Caco-2 (cell line): ENCODE measurements at places on chromosomes 5 and 9.

DNA sequence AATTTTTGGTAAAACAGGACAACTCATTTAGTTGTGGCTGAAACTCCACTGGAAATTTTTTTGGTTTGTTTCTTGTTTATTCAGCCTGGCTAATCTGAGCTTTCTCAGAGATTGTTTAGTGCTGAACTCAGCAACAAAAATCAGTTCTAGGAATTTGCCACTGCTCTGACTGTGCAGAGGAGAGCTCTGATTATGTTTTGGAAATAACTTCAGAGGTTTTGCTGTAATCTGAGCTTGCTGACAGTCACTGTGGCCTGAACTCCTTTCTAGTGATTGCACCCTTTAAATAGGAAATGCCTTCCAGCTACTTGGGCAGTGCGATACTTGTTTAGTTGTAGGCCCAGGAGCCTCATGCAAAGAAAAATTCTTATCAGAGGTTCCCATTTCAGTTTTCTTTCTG, 60.2 kb downstream of the OSTF1 start:
- DNase-seq, result no peak

- DNase-seq, result no peak
Measured at GRCh38 chr5:176697267-176697933, 50.1 kb downstream of the TSPAN17 start.

DNA sequence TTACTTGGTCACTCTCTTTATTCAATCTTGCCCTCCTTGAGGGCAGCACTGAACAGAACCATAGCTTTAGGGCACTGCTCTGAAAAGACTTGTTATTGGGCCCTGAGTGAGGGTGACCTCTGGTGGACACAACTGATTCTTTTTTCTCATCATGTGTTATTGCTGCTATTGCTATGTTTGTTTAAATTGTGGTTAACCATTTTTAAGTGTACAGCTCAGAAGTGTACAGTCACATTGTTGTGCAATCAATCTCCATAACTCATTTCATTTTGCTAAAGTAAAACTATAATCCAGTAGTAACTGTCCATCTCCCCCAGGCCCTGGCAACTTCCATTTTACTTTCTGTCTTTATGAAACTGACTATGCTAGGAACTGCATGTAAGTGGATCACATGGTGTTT, 351.1 kb upstream of the RIOK2 start:
- DNase-seq, result peak; percentile 47

- DNase-seq, result no peak
Measured at GRCh38 chr5:133589286-133589685, 23.1 kb downstream of the FSTL4 start.

- DNase-seq, result no peak
Measured at GRCh38 chr9:133124123-133124906, 3.3 kb upstream of the RALGDS start.

- DNase-seq, result no peak
Measured at GRCh38 chr5:175059687-175060211, 335.4 kb downstream of the MSX2 start.

DNA sequence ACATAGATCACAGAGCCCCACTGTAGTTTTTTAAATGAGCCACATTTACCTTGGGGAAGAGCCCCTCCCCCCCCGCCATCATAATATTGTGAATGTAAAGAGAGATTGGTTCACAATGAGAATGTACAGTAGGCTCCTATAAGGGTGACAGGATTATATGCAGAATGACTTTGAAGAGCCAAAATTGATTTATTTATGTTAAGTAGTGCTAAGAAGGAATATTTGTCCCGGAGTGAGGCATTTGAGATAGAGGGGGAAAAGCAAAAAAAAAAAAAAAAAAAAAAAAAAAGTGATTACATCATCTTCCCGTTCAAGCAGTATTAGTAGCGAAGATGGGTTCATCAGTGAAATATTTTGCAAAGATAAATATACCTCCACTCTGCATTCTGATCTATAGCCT, 73.9 kb downstream of the PIK3R1 start:
- no peak for DNase-seq

- no peak for DNase-seq
Measured at GRCh38 chr5:115170134-115170928, 623 bp upstream of the TRIM36 start.

- DNase-seq, result peak; percentile 75
Measured at GRCh38 chr5:56440871-56441740, 208.0 kb upstream of the ANKRD55 start.

GRCh38 chr5:69326365-69326764, 6.2 kb downstream of the CCDC125 start:
- no peak for DNase-seq

- DNase-seq, result no peak
Measured at GRCh38 chr5:14342306-14342705, 199.2 kb downstream of the TRIO start.

DNA sequence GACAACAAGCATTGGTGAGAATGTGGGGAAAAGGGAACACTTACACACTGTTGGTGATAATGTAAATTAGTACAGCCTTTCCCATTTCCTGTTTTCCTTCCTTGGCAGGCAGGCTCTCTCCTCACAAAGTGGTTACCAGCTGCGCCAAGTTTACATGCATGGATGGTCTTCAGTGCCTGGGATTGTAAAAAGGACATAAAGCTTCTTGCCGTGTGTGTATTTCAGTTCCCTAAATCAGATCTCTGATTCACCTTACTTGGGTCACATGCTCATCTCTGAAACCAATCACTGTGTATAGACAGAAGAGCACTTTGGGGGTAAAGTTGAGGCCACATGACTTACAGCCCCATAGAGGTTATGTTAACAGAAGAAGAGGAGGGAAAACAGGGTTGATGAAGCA, 92.8 kb downstream of the CAVIN4 start:
- no peak for DNase-seq

DNA sequence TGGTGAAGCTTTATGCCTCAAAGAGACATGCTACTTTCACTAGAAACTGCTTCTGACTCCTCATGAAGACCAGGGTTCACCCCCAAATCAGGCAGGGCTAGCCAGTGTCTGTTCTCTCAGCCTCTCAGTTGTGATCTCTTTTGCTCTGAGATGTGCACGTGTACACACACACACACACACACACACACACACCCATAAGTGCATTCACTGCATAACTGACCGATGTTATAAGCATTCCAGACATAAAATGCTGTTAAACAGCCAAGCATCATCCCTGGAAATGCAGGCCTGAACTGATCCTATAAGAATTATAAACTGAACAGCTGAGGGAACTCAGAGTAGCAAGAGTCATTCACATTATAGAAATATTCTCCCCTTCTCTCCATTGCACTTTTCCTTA, 85.0 kb downstream of the FSTL4 start:
- no peak for DNase-seq

DNA sequence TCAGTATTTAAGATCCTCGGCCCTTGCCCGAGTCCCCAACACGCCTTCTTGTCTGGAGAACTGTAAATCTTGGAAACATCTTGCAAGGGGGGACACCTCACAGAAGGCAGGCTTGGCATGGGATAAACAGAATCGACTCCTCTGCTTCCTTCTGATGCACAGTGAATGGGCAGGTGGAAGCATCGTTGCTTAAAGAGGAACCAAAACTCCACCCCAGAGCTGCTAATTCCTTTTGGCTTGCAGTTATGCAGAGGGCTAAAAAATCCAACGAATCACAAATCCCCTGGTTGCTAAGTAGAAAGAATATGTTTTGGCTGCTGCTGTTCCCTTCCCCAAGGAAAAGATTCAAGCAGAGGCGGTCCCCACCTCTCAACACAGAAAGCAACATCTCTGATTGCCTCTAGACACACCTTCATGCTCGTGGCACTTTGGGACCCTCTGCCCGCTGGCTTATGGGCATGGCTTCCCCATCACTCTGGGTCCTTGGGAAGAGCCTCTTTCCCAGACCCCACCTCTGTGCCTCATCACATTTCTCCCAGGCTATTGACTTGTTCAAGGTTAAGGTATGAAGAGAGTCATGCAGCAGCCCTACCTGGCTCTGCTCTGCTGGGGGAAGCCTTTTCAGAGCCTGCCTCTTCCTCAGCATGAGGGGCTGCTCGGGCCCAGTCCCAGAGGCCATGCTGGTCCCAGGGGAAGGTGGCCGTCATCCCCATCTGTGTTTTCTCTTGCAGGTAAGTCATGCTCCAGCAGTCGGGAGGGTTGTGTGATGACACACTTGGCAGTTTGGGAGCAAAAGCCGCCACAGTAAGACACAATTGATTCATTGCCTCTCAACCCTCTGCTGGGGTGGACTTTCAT, 137.1 kb downstream of the KCNIP1 start:
- DNase-seq, result no peak

DNA sequence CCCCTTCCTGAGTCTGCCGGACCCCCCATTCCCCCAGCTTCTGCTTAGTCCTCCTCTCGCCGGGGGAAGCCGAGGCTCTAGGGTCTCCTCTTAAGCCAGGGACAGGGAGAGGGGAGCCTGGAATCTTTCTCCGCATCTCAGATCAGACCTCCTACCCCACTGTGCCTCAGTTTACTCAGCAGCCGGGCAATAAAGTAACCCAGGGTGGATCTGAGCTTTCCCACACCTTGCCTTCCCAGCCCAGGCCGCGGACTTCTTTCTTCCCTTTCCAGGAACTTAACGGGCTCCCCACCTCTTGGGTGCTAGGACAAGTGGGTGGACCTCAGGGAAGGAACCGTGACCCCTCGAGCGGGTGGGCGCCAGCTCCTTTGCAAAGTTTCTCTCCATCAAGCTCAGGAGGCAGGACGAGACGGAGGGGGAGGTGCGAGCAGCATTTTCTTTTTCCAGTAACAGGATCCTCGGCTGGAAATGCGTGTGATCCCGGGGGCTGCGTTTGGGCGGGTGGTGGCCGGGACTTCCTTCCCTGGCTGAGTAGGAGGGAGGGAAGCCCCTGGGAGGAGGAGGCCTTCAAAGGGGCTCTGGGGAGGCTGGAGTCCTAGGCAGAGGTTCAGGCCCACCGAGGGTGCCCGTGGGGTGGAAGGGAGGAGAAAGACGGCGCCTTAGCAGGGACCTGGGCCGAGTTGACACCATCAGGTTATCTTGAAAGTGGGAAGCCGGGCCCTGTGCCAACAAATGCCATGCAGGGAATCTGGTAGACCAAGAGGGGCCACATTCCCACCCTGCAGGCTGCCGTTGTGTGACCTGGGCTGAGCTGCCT, 795 bp downstream of the DAB2IP start:
- DNase-seq, result no peak

DNA sequence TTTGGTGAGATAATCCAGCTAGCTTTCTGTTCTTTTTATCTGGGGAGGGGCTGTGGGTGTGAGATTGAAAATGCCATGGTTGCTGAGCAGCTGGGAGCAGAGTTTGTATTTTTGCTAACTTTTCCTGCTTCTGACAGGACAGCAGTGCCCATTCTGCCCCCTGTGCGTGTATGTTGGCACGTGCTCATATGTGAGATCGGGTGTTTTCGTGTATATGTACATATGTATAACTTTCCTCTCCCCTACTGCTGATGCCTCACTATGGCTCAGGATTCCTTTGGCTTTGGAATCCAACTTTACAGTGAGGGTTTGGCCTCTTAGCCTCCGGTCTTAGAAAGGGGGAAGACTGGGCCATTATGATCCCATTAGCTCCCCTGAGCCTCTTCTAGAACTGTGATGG, 38.3 kb downstream of the RGS3 start:
- DNase-seq, result no peak

GRCh38 chr5:97525780-97526179, 342.7 kb upstream of the RIOK2 start:
- no peak for DNase-seq

GRCh38 chr9:133739408-133740280, 1.5 kb upstream of the SARDH start:
- DNase-seq, result peak; percentile 52

- DNase-seq, result no peak
Measured at GRCh38 chr9:72913382-72914009, 39.4 kb downstream of the ALDH1A1 start.

GRCh38 chr9:122475717-122476116, 2.0 kb downstream of the OR1J1 start:
- no peak for DNase-seq

GRCh38 chr9:4537581-4537980, 47.3 kb downstream of the SLC1A1 start:
- no peak for DNase-seq

GRCh38 chr9:129637102-129637501, 4.8 kb downstream of the ASB6 start:
- DNase-seq, result no peak
